ENCODE measurements at places on chromosomes 6 and 20. TPM values are rescaled to one million over a fixed set of nuclear protein-coding genes. Genes with fewer than 3 reads are reported as not detected.

DNA sequence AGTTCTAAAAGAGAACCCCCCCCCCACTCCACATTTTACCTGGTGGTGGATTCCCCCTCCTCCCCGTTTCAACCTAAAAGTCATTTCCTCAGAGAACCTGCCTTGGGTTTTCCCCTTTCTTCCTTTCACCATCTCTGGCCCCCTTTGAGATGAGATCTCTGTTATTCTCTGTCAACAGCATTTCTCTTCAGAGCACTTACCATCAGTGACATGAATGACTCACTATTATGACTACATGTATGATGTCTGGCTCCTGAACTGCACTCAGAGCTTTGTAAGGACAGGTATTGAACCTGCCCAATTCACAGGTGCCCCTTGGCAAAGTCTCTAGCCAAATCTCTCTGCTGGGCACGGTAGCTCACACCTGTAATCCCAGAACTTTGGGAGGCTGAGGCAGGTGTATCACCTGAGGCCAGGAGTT, 61.4 kb upstream of the JARID2 start:
- no peaks in the 10 kb centered on the region for H3K4me1 ChIP-seq
- H3K27ac ChIP-seq, result no peak overlapping the region
- H3K27me3 ChIP-seq, result no peaks in the 10 kb centered on the region

DNA sequence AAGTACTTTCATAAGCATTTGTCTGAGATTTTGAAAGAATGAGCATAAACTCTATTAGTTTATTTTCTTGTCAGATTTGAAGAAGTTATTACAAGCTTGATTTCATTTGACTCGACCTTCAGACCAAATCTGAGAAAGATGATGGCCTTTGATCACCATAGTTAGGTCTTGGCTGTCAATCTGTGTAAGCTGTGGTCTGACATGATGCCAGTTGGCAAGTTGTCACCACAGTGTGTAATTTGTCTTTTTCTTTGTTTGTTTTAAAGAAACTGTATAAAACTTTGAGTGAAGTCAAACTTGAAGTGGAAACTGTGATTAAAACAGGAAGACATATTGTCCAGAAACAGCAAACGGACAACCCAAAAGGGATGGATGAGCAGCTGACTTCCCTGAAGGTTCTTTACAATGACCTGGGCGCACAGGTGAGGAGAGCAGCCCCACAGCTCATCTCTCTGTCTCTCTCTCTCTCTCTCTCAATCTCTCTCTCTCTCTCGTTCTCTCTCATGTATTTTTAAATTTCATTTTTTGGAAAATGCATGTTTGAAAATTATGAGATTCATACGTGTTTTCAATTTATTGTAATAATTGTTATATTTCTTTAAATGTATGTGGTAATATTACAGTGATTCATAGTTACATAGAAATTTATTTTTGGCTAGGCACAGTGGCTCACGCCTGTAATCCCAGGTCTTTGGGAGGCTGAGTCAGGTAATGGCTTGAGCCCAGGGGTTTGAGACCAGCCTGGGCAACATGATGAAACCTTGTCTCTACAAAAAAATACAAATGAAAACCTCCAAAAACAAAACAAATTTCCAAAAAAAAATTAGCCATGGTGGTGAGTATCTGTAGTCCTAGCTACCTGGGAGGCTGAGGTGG, 208.1 kb downstream of the UTRN start:
- H3K27me3 ChIP-seq, result no peaks in the 10 kb centered on the region
- no peak overlapping the region for H3K27ac ChIP-seq
- H3K4me1 ChIP-seq, result no peaks in the 10 kb centered on the region
- no peak for DNase-seq

ADGRG6 gene
- total RNA-seq, result 5.3 TPM

DNA sequence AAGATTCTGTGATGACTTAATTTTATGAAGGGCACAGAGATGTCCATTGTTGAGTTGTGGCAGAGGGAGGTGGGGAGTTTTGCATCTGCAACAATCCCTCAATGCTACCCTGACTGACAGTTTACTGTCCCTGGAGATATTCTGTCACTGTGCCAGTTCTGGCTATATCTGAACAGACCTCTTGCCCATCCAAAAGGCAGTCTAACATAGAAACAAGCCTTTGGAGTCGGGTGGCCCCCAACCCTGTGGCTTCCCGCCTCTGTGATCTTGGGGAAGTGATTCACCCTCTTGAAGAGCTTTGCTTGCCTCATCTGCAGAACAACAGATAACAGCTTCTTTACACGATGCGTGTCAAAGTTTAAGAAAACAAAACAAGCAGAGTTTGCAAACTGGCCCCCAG, 3.8 kb upstream of the E2F1 start:
- no peak overlapping the region for H3K4me3 ChIP-seq
- no peaks in the 10 kb centered on the region for H3K36me3 ChIP-seq
- no peak overlapping the region for H3K27ac ChIP-seq
- H3K4me1 ChIP-seq, result peaks cover 27% of the 10 kb centered on the region

GRCh38 chr6:166569206-166569605, 17.3 kb downstream of the RAMACL start:
- H3K27me3 ChIP-seq, result no peaks in the 10 kb centered on the region
- no peak for DNase-seq
- H3K27ac ChIP-seq, result peak overlapping the region; percentile 52
- no peaks in the 10 kb centered on the region for H3K36me3 ChIP-seq
- H3K4me1 ChIP-seq, result peaks cover 51% of the 10 kb centered on the region

MUCL3 gene
- total RNA-seq, result 0.21 TPM

HLA-DRA gene
- total RNA-seq, result 2.8 TPM

XKR7 gene
- 2.3 TPM for total RNA-seq

DNA sequence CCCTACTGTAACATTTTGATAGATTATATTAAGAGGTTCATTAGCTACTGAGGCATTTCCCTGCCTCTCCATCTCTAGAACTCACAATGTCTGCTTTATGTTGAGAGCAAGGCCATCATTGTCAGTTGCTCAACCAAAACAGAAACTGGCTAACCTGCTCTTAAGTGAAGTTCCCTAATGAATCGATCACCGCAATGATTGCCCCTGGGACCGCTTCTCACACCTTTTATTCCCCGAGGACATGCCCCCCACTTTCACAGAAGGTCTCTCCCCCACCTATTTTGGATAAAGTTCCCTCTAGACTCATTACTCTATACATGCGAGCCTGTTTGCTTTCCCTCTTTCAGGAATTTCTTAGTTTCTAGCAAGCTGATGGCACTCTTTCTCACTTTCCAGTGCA, 108.8 kb downstream of the FAM217A start:
- H3K4me1 ChIP-seq, result peaks cover 10% of the 10 kb centered on the region
- H3K27me3 ChIP-seq, result no peaks in the 10 kb centered on the region
- DNase-seq, result no peak
- no peaks in the 10 kb centered on the region for H3K36me3 ChIP-seq
- H3K4me3 ChIP-seq, result no peak overlapping the region

DNA sequence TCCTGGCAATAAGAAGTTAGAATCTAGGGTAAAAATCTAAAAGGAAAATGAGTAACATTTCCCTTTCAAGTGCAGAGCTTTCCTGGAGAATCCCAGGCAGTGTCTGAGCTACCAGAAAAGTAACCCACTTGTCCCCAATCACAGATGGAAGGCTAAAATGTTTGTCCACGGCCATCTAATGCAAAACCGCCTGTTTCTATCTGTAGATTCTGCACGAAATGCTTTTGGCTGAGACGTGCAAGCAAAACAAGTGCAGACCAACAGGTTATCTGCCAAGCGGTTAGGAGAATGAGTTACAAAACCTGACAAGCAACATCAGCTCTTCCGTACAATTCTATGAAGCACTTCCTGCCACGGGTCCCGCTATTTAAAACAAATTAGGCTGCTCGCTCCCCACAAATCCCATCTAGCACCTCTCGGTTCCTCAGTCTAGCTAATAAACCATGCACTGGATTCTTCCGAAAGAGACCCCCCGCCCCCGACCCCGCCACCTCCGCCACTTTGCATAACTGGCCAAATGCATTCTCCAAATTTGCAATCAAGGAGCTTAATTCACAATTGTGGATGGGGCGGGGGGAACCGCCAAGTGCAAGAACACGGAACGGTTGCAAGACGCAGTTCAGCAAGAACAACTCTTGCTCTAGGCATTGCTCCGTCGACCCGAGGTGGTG, 1.4 kb downstream of the ELOVL5 start:
- no peak for DNase-seq
- H3K27me3 ChIP-seq, result peaks cover 23% of the 10 kb centered on the region
- peaks cover 49% of the 10 kb centered on the region for H3K4me1 ChIP-seq
- H3K4me3 ChIP-seq, result peak overlapping the region; percentile 90
- peak overlapping the region; percentile 65 for H3K27ac ChIP-seq

DNA sequence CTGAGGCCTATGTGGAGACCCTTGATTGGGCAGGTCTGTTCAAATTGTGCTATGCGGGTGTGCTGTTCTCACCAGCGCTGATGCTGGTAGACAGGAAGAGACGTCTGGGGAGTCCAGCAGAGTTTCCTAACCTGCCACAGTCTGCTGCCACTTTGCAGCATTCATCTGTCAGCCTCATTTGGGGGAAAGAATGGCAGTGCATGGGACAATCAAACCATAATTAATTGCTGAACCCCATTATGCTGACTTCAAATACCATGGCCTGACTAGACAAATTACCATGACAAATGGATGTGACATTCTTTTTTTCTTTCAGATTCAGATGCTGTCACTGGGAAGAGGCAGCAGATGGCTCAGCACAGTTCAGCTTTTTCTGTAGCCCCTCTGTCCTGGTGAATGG, 171.4 kb upstream of the SYNDIG1 start:
- H3K4me3 ChIP-seq, result no peak overlapping the region
- DNase-seq, result no peak
- no peak overlapping the region for H3K27ac ChIP-seq
- H3K36me3 ChIP-seq, result no peaks in the 10 kb centered on the region

ZSCAN31 gene
- total RNA-seq, result 7.4 TPM

GRCh38 chr6:3516092-3516491, 59.2 kb upstream of the SLC22A23 start:
- peaks cover 8% of the 10 kb centered on the region for H3K27me3 ChIP-seq
- DNase-seq, result no peak
- no peak overlapping the region for H3K27ac ChIP-seq
- no peaks in the 10 kb centered on the region for H3K36me3 ChIP-seq

DNA sequence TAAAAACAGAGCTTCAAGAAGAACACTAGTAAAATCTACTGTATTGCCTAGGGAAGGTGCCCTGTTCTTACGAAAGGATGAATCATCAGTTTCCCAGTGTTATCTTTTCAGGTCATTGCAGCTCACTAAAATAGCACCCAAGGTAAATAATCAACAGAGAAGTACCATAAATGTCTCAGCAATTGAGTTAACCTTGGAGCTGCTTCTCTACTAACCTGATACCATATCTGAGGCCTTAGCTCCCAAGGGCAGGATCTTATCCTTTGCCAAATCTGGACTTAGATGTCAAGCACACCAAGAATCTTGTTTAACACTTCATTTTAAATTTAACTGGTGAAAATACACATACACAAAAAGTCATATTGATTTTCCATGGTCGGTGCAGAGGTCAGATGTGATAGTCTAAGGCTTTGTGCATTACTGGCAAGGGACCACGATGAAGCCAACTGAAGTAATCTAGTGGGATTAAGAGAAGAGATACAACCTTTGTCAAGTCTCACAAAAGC, 81.5 kb downstream of the EDN1 start:
- no peak overlapping the region for H3K4me3 ChIP-seq
- no peak for DNase-seq
- peaks cover 3% of the 10 kb centered on the region for H3K27me3 ChIP-seq
- no peaks in the 10 kb centered on the region for H3K36me3 ChIP-seq
- peaks cover under 1% of the 10 kb centered on the region for H3K4me1 ChIP-seq

DNA sequence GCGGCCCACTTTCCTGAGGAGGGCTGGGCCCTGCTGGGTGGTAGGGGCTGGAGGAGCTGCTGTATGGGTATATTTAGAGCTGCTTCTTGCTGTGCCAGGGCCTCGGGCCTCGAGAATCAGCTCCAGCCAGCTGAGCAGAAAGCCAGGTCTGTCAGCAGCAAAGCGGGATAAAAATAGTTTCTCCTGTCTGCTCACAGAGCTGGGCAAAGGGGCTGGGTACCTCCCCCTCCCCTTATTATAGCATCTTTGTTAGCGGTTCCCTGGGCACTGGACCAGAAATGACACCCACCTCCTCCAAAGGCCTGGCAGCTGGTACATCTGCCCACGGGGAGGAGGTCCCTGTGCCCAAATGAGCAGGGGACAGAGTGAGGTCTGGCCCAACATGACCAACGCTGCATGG, 6.0 kb downstream of the SCRT2 start:
- H3K36me3 ChIP-seq, result no peaks in the 10 kb centered on the region
- H3K27ac ChIP-seq, result no peak overlapping the region
- H3K4me1 ChIP-seq, result peaks cover 51% of the 10 kb centered on the region
- H3K4me3 ChIP-seq, result no peak overlapping the region
- no peak for DNase-seq

- no peaks in the 10 kb centered on the region for H3K27me3 ChIP-seq
- H3K27ac ChIP-seq, result no peak overlapping the region
- H3K4me1 ChIP-seq, result peaks cover 2% of the 10 kb centered on the region
- H3K4me3 ChIP-seq, result no peak overlapping the region
- no peak for DNase-seq
Observed at GRCh38 chr6:136031982-136032381, 180.5 kb downstream of the PDE7B start.

GRCh38 chr20:13223736-13224520, 2.9 kb downstream of the ISM1 start:
- no peak for DNase-seq
- peaks cover 3% of the 10 kb centered on the region for H3K36me3 ChIP-seq
- H3K27me3 ChIP-seq, result peaks cover 45% of the 10 kb centered on the region
- H3K27ac ChIP-seq, result no peak overlapping the region

DNA sequence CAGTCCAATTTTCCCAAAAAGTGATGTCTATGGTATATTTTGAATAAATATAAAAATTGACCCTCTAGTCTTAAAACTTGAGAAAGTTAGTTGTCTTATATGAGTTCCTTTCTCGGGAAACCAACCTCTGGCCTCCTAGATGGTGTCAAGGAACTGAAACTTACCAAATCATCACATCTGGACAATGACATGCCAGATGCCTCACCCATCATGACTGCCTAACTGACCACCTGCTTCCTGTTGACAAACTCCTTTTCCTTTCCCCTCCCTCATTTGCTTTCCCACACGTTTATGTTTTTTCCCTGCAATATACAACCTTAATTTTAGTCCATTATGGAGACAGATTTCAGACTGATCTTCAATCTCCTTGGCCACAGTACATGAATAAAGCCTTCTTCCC, 731.0 kb downstream of the EPHA7 start:
- DNase-seq, result no peak
- H3K36me3 ChIP-seq, result no peaks in the 10 kb centered on the region
- no peak overlapping the region for H3K4me3 ChIP-seq
- H3K27ac ChIP-seq, result no peak overlapping the region

- DNase-seq, result no peak
- H3K4me1 ChIP-seq, result no peaks in the 10 kb centered on the region
- no peak overlapping the region for H3K4me3 ChIP-seq
- no peaks in the 10 kb centered on the region for H3K27me3 ChIP-seq
- H3K27ac ChIP-seq, result no peak overlapping the region
Observed at GRCh38 chr20:16311756-16312155, 261.5 kb downstream of the KIF16B start.
